ENCODE measurements at places on chromosomes 6 and 20.

GRCh38 chr20:828987-829386 is 4.5 kb upstream of the FAM110A start:
- no peak for DNase-seq

DNA sequence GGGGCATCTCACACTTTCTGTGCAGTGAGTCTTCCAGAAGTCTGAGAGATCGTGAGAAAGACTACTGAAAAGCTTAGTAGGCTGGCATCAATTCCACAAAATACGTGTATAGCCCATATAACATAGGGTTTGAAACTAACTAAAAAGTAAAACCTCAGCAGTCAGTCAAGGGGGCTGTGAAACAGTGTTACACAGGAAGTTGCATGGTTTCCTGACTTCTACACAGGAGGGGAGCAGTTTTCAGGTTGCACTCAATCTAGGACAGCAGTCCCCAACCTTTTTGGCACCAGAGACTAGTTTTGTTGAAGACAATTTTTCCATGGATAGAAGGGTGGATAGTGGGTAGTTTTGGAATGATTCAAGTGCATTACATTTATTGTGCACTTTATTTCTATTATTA is 4.7 kb upstream of the LY86 start:
- DNase-seq: no peak

GRCh38 chr6:36929607-36930006 is 24.9 kb upstream of the PI16 start:
- DNase-seq: no peak

DNA sequence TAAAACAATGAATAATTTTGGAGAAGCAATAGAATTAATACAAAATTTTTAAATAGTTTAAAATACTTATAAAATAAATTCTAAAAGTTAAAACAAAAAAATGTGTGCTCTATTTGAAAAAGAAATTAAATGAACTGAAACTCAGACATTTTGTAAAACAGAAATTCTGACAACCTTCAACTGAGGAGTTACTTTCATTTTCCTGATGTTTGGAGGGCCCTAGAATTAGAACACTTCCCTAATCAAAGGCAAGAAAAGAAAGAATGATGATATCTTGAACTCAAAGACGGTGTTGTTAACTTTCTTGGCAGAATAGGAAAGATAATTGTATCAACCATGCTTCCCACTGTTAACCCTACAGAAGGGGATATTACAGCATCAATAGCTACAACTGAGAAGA is 27.9 kb downstream of the SNX14 start:
- no peak for DNase-seq

DNA sequence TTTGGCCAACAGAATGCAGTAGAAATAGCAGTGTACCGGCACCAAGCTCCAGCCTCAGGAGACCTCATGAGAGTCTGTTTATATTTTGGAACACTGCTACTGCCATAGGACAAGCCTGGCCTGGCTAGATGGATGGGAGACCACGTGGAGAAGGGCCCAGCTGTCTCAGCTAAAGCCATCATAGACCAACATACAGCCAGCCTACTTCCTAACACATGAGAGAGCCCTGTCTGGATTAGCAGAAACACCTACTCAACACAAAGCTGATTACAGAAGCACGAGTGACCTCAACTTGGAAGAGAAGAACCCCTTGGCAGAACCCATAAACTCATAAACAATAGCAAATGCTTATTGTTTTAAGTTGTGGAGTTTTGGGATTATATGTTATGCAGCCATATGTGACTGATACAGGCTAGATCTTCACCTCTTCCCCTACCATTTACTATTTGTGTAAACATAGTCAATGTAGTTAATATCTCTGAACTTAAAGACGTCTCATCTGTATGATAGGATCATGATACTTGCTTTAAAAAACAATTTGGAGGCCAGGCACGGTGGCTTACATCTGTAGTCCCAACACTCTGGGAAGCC is 199.4 kb upstream of the ZNF217 start:
- no peak for DNase-seq

DNA sequence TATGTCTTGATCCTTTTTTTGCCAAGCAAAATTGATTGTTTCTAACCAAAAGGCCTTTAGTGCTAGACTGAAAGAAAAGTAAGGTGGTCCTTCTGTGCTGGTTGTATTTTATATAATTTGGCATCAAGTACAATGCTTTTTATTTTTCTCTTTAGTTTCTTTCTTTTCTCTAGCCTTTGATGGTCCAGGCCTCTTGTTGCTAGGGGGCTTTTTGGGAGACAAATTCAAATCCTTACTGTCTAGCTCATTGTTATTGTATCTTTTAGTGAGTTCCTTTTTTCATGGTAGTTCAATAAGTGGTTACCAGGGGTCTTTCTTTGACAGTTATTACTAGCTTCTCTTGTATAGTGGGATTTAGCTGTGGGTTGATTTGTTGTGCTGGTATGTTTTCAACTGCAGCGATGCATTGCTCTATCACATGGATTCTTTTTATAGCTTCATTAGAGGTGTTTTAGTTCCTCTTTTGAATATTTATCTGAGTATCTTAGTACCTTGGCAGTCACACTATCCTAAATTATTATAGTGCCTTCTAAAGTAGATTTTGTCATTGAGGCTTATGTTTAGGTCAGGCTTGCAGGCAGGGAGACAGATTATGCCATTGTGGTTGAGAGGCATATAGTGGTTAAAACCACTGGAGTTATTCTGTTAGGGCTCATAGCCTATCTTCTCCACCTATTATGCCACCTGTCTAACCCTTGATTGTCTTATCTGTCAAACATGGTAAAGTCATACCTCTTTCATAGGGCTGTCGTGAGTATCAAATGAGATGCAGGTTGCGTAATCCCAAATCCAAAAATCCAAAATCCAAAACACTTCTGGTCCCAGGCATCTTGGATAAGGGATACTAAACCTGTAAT is 49.5 kb downstream of the KCNS1 start:
- no peak for DNase-seq

All from NCI-H510A (cell line).